Cardiac septum (tissue), 1 donor: ENCODE measurements at places on chromosomes 12 and 14.

- DNase-seq = no peak
Measured at GRCh38 chr12:126847005-126847629, 1419.9 kb upstream of the TMEM132C start.

GRCh38 chr14:73674986-73675385 lies 30.2 kb downstream of the DNAL1 start:
- no peak for DNase-seq

- DNase-seq = no peak
Measured at GRCh38 chr14:87468531-87468930, 524.5 kb downstream of the GALC start.

DNA sequence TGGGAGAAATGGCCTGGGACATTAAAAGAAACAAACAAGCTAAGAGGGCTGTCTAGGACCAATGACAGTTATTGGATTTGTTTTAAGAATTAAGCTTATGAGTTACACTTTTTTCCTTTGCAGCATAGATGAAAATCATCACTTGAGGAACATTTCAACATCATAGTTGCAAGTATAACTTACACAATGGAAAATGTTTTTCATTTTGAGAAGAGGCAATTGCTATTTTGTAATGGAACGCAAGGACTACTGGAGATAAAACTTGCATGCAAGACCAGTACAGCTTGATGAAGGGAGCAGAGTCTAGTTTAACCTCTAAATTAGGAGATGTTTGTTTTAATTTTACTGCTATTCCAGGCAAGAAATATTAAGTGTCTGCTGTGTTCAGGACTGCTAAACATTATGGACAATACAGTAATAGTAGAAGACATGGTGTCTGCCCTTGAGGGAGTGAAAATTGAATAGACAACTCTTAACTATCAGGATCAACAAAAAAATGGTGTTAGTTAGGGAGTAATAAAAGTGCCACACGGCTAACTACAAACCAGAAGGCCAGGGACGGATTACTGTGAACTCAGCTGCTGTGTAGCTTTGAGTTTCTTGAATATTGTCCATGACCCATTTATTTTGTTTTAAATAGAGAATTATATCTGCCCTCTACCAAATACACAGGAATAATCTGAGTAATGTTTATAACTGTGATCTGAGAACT lies 374.5 kb downstream of the RAD51B start:
- no peak for DNase-seq

DNA sequence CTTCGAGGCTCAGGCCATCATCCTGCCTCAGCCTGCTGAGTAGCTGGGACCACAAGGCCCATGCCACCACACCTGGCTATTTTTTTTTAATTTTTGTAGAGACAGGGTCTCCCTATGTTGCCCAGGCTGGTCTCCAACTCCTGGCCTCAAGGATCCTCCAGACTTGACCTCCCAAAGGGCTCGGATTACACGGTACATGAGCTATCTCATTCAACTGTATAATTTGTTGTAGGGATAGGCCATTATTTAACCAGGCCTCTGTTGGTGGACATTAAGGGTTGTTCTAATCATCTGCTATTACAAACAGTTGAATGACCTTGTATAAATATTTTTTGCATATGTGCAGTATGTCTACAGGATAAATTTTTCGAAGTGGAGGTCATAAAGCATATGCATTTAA lies 9.0 kb downstream of the KIF5A start:
- no peak for DNase-seq

- DNase-seq = no peak
Measured at GRCh38 chr14:58428118-58428683, 682 bp downstream of the KIAA0586 start.

- no peak for DNase-seq
Measured at GRCh38 chr12:51686727-51687126, 95.7 kb downstream of the SCN8A start.

DNA sequence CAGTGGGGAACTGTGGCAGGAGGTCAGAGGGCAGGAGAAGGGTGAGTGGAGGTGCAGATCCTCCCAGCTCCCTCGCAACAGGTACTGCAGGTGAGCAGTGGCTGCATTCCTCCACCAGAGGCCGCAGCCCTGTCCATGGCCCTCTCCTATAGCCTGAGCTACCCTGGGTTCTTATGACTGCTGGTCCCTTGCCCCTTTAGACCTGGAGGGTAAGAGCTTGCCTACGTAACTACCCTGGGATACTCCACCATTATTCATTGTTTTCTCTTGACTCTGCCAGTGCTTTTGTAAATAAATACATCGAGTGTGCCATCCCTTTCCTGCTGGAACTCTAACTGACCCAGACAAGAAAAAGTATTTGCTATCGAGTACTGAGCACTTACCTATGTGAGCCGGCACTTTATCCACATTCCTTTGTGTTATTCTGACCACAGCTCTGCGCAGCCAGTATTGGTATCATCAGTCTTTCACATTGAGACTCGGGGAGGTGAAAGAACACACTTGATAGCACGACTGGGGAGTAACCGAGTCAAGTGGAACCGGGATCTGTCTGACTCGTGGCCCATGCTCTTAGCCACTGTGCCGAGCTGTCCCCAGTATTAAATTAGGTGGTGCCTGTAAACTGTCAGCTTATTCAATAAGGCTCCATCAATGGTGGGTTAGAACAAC lies 38.5 kb downstream of the LTBP2 start:
- no peak for DNase-seq

DNA sequence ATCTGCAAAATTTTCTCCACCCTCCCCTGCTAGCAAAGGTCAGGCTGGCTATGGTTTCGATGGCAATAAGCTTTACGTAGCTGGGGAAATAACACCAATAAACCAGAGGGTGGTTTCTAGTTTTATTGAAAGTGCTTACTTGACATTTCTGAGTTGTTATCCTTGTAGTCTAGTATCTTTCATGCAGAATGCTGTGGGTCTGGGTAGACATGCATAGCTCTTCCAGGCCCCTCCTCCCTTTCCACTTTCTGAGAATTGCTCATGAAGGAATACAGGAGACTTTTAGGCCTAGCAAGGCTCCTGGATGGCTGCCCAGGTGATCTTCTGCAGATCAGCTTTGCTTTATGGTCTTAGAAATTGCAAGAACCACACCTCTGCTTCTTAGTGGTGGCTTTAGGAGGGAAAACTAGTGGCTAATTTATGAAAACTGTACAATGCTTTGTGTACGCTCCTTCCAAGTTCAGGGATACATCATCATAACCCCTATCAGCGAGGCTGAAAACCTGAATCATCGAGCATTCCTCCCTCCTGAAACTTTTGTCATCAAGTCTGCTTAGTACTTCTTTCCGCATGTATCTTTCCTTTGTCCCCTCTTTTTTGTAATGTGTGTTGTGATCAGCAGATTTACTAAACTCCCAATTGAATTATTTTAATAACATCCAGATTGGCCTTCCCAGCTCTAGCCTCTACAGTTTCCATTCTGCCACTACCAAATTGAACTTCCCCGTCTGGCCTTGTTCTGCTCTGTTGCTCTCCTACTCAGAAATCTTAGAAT lies 473.0 kb downstream of the RAD51B start:
- DNase-seq = no peak

GRCh38 chr14:64561631-64562030 lies 11.9 kb downstream of the PPP1R36 start:
- DNase-seq = no peak

DNA sequence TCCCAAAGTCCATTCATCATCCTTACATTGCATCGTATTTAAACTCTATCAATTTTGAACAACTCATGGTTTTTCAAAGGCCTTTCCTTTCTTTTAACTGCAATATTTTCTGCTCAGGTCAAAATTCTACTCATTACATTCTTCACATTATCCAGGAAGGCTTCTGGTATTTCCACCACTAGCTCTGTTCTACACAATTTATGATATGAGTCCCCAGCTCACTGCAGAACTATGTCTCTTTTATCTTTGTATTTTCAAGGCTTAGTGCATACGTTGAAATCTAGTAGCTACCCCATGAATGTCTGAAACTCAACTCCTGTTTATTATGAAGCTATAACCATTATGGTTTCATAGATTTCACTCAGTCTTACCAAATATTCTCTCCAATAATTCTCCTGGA lies 282.9 kb downstream of the DUSP6 start:
- DNase-seq = no peak

GRCh38 chr14:88521818-88522217 lies 33.0 kb downstream of the PTPN21 start:
- DNase-seq = no peak

DNA sequence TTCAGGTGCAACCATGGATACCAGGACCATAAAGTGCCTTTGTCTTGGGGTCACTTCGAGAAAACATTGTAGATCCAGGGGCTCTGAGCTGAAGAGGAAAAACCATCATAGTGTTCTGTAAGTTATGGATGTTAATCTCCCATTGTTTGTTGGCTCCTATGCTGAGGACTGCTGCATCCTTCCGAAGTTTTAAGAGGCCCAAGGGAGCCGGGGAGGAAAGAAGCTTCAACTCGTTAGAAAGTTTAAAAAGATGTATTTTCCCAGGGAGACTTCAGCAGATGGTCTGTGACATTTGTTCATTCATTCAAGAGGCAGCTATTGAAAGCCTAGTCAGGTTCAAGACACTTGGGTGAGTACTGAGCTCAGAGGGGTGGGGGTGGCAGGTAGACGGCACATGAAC lies 378.8 kb upstream of the TBX3 start:
- no peak for DNase-seq

DNA sequence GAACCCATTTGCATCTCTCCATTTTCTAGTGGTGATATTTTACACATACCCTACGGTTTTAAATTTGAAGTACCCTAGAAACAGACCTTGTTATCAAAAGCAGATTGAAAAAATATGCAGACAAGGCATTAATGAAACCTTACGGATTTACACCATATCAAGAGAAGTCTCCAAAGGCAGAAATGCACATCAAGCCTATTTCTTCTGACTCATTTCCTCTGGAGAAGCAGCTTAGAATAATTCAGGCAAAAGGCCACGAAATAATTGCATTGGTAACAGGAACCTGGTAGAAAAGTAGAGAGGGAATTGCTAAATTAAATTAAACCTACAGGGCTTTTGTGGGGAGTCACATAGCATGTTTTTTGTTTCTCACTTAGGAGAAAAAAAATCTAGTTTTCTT lies 34.7 kb downstream of the KICS2 start:
- no peak for DNase-seq

- DNase-seq = no peak
Measured at GRCh38 chr12:44716711-44717110, 159.4 kb downstream of the NELL2 start.

DNA sequence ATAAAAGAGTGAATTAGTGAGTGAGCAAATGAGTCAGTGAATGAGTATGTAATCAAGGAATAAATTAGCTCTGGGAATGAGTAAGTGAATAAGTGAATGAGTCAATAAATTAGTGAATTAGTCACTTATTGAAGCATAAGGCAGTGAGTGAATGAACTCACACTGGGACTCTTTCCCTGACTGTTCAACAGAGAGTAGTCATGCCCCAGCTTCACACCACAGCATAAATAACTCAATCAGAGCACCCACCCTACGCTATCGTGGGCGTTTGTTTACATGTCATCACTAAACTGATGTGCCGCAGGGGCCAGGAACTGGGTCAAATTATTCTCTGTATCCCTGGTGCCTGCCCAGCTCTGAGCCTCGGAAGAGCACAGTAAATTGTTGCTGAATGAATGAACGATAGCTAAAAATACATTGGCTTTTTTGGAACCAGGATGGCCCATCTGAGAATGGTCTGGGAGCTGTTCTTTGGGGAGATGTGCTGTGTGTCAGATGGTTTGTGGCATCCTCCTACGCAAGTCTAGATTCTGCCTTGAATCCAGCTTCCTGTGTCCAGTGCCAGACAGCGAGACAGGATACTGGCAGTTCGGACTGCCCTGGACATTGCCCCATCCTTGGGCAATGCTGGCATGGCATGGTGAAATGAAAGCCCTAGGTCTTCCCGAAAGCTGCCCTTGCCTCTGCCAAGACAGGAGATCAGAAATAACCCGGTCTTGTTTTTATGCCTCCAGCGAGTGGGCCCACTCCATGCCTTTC lies 98.0 kb upstream of the RTL1 start:
- no peak for DNase-seq

GRCh38 chr14:93708800-93709199 lies 79.5 kb downstream of the PRIMA1 start:
- DNase-seq = no peak

DNA sequence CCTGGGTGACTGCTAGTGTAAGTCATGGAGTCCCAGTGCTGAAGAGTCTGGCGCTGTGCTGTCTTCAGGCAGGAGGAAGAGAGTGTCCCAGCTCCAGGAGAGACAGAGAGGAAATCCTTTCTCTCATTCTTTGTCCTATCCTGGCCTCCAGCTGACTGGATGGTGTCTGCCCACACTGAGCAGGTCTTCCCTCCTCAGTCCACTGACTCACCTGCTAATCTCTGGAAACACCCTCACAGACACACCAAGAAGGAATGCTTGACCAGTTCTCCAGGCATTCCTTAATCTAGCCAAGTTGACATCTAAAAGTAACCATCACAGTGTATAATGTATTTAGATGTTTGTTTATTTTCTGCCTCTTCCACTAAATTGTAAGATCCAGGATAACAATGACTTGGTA lies 53.9 kb downstream of the EMP1 start:
- DNase-seq = no peak

DNA sequence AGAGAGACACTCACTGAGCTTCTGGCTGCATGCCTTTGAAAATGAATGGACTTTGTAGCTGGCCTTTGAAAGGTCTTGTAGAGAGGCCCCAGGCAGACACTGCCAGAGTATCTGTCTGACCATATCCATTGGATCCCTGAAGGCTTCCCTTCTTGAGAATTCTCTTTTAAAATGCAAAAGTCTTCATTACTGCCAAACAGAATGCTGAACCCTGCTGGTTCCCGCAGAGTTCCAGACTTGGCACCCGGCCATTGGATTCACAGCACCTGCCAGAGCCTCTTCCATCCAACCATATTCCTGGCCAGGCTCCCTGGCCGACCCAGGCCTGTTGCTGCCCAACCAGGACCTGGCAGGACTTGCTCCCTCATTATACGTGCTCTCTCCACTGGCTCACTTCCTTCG lies 182.5 kb downstream of the GXYLT1 start:
- no peak for DNase-seq

DNA sequence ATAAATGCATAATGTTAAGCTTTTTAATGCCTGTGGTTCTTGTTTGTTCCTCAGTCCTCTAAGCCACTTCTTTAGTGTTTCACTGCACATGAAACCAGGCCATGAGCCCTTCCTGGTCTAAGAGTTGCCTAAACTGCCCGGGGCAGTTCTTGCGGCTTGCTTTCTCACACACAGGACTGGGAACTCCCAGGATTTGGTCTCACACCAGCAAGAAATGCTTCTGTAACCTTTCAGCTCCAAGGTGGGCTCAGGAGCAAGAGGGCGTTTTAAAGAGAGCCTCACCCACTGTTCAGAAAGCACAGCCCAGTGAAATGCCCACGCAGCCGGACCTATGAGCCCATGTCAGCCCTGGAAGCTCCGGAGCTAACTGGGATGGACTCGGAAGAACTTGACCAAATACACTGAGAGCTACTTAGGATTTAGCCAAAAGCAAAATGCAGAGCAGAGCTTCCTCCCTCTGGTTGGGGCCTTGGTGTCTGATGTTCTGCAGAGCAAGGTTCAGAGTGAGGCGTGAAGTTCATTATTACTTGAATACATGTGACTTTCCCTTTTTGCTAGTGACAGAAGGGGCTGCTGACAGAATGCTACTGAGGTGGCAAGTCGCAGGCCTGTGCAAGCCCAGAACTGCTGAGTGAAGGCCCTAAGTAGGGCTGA lies 23.4 kb downstream of the SLC25A29 start:
- no peak for DNase-seq
